ENCODE measurements at places on chromosomes 4 and X.
A peak's percentile ranks its signal among the peaks of the same experiment; 100 is the strongest.

DNA sequence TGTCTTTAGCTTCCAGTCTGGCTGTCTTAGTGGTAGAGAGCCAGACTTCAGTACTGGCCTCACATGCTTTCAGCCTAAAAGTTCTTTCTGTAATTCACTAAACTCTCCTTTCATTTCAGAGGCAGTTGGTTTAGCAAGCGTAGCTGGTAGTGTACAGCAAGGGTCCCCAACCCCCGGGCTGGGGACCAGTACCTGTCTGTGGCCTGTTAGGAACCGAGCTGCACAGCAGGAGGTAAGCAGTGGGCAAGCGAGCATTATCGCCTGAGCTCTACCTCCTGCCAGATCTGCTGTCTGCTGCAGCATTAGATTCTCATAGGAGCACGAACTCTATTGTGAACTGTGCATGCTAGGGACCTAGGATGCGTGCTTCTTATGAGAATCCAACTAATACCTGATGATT is 72.0 kb downstream of the QRFPR start:
- no peak for DNase-seq

GRCh38 chr4:25938787-25939186 is 24.8 kb downstream of the SMIM20 start:
- peak; percentile 65 for DNase-seq

- no peak for DNase-seq
Observed at GRCh38 chr4:93061826-93062225, 758.1 kb downstream of the GRID2 start.

GRCh38 chr4:87235020-87235671 is 14.7 kb upstream of the KLHL8 start:
- no peak for DNase-seq

GRCh38 chrX:23046443-23046842 is 46.7 kb downstream of the DDX53 start:
- DNase-seq: no peak
